ENCODE measurements at places on chromosomes 3 and 15.

- DNase-seq: no peak
Measured at GRCh38 chr3:47932421-47932820, 83.8 kb downstream of the MAP4 start.

DNA sequence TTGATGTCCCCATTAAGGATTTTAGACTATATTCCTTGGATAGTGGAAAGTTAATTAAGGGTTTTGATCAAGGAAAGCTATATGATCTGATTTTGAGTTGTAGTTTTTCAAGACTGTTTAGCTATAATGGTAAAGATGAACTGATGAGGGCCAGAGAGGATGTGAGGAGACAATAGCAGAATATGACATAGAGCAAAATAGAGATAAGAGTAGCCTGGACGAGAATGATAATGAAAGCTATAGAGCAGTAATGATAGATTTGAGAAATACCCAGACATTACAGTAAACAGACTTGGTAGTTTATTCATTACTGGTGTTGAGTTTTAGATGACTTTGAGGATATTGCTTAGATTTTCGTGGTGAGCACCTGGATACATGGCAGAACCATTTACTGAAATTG lies 3.8 kb downstream of the SUCNR1 start:
- DNase-seq: no peak

DNA sequence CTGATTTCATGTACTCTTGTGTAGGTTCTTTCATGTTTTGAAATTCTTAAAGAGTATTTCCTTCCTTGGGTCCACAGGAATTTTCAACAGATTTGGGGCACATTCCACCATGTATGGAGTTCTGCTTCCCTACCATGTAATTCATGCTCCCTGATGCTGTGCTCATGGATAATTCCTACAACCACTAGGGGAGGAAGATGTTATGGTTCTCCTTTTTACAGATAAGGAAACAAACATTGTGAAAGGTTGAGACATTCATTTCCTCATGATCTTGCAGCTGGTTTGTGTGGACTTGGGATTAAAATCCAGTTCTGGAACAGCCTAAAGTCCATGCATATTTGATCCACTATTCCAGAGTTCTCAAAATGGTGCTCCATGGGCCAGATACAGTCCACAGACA lies 174.9 kb upstream of the FRMD4B start:
- DNase-seq: no peak

DNA sequence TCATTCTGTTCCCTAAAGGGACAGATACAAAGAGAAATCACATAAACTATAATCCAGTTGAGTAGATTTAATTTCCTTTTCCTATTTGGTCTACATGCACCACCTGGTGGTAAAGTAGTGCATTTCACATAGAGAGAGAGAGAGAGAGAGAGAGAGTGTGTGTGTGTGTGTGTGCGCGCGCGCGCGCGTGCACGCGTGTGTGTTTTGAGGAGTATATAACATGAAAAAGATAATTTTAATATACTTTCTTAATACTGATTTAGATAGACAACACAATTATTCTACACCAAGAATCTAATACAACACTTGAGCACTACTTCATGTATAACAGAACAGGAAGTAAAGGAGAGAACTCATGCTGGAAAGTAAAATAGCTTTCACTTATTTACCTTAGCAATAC lies 1.1 kb upstream of the FGF7 start:
- peak; percentile 57 for DNase-seq

GRCh38 chr3:40432793-40433192 lies 24.3 kb upstream of the RPL14 start:
- DNase-seq: no peak

GRCh38 chr3:119608405-119609000 lies 10.8 kb downstream of the PLA1A start:
- no peak for DNase-seq

GRCh38 chr3:36496684-36497633 lies 116.7 kb downstream of the STAC start:
- no peak for DNase-seq

DNA sequence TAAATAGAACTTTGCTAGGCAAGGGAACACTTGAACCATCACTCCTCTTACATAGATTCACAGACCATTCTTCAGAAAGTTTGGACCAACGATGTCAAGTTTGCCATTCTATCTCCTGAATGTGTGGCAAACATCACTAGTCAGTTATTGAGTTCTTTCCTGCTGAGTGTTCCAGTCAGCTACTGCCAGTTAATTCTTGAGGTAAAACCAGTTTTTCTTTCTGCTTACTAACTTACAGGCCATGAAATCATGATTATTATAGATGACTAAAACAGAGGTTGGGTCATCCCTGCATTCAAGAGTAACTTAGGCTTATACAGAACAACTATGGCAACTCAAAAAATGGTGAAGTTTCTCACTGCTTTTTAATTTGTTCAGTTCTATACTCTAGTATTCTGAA lies 88.2 kb downstream of the AP4E1 start:
- DNase-seq: no peak

DNA sequence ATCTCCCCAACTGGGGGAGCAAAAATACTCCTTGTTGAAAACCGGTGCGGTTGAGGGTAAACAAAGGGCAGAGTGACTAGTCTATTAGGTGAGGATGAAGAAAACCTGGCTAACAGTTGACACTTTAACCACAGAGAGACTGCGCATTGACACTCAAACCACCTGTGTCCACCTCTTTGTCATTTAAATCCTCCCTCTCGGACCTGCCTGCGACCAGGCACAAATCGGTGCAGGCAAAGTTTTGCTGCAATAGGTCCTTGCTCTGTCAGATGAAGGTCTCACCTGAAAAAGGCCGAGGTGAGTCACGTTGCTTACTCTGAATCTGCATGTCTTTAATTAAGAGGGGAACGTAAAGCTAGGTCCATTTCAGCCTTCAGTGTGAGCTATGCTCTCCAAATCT lies 494.1 kb upstream of the DPPA4 start:
- no peak for DNase-seq

DNA sequence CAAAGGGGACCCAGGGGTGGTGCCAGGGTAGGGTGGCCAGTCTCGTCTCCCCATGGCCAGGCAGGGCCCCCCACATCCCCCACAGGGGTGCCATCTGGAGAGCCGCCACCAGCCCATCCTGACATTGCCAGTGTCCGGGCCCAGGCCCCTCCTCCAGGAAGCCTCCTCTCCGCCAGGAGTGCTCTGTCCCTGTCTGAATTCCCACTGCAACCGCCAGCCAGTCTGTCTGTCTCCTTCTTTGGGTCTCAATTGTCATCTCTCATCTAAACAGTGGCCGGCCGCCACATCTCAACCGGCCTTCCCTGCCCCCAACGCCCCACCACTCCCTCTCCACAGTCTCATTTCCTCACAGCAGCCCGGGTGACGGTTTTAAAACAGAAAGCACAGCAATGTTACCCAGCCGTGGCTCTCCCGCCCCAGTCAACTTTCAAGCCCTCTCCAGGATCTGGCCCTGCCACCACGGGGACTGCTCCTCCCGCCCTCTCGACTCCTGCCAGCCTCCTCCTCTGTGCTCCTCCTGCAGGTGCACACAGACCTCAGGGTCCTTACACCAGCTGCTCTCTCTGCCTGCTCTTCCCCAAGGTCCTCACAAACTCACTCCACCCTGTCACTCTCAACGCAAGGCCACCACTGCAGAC lies 57.0 kb downstream of the IQSEC1 start:
- DNase-seq: peak; percentile 73

DNA sequence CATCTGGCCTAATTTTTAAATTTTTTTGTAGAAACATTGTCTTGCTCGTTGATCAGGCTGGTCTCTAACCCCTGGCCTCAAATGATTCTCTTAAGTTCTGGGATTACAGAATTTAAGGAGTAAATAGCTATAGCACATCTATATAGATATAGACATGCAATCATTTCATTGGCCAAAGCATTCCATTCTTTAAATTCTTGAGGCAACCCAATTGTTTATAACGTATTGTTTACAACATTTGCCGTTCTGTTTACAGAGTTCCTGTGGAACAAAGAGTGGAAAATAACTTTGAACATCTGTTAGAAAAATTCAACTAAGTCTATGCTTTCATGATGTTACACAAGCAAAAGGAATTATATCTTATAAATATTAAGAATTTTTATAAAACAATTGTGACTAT lies 205.2 kb upstream of the ROBO2 start:
- no peak for DNase-seq

DNA sequence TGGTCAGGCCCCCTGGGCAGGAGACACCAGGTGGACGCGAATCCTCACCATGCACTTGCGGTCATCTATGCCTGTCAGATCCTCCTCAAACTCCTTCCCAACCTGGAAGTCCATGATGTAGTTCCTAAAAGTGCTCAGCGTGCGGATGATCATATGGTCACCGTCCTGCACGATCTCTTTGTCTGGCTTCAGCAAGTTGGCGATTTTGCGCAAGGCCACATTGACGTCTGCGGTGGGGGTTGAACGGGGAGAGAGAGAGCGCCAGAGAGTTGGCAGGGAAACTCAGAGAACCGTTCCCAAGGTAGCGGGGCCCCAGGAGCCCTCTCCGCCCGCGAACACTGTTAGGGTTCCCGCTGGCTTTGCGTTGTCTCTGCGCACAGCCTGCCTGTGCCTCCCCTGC lies 809 bp downstream of the RBP1 start:
- no peak for DNase-seq

DNA sequence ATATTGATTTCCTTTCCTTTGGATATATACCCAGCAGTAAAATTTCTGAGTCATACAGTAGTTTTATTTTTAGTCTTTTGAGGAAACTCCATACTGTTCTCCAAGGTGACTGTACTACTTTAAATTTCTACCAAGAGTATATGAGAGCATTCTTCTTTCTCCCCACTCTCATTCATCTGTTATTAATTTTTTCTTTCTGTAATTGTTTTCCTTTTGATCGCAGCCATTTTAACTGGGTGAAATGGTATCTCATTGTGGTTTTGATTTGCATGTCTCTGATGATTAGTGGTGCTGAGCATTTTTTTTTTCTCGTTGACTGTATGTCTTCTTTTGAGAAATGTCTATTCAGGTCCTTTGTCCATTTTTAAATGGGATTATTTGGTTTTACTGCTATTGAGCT lies 18.3 kb upstream of the VGLL3 start:
- no peak for DNase-seq

DNA sequence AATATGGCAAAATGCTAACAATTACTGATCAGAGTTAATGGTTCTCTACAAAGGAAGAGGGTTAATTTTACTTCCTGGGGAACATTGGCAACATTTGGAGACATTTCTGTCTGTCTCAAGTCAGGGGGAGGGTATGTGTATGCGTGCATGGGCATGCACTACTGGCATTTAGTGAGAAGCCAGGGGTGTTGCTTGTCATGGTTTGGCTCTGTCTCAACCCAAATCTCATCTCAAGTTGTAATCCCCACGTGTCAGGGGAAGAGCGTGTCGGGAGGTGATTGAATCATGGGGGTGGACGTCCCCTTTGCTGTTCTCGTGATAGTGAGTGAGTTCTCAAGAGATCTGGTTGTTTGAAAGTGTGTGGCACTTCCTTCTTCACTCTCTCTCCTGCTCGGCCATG lies 28.3 kb upstream of the TNIK start:
- DNase-seq: no peak

GRCh38 chr15:90807074-90807785 lies 61.2 kb upstream of the FURIN start:
- no peak for DNase-seq

DNA sequence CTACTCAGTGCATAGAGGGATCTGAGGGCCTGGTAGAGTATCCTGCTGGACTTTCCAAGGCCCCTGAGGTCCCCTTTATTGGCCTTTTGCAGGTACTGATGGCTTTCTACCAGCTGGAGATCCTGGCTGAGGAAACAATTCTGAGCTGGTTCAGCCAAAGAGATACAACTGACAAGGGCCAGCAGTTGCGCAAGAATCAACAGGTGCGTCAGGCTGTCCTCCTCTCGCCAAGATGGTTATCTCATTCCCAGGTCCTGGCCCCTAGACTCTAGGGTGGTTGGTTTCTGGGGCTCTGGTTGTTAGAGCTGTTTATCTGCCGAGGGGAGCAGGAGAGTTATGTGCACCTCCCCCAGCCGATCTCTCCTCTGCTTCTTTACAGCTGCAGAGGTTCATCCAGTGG lies 9.3 kb downstream of the EIF2B5 start:
- DNase-seq: no peak

GRCh38 chr15:35630532-35630931 lies 84.6 kb upstream of the DPH6 start:
- DNase-seq: no peak

- DNase-seq: no peak
Measured at GRCh38 chr3:116118475-116119169, 326.7 kb downstream of the LSAMP start.

DNA sequence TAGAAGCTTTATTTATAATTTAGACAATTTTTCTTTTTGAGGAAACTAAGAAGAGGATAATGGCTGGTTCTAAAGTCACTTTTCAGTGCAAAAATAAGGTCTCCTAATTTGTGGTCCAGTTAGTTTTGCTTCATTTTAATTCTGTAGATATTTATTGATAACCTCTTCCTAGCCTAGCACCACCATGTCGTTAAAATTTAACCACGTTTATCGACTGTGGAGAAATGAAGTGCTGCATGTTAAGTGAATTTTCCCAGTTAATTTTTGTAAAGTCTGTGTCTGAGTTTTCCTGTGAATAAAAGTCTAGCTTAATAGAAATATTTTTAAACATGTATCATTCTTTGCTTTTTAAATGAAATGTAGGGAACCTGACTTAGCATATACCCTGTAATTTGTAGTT lies 16.7 kb downstream of the LRRC28 start:
- no peak for DNase-seq

GRCh38 chr3:170632780-170633179 lies 46.9 kb upstream of the SLC7A14 start:
- DNase-seq: no peak

DNA sequence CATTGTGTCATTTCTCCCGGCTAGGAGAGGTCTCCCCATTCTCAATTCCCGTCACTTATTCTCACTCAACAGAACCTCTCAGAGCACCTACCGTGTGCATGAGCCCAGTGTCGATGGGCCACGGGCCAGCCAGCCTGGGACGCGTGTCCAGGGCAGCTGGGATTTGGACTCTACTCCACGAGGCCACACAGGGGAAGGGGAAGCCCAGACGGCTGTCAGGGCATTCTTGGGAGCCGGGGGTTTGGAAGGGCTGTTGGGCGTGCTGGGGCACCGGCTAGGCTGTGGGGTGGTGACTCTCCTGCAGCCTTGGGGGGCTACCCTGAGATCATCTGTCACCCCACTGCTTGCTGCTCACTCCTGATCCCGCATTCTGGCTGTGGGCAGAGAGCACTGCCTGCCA lies 41.7 kb upstream of the PCSK6 start:
- DNase-seq: no peak

GRCh38 chr3:10726787-10727186 lies 89.2 kb upstream of the SLC6A11 start:
- no peak for DNase-seq

GRCh38 chr15:51363383-51363782 lies 21.9 kb downstream of the GLDN start:
- DNase-seq: no peak

DNA sequence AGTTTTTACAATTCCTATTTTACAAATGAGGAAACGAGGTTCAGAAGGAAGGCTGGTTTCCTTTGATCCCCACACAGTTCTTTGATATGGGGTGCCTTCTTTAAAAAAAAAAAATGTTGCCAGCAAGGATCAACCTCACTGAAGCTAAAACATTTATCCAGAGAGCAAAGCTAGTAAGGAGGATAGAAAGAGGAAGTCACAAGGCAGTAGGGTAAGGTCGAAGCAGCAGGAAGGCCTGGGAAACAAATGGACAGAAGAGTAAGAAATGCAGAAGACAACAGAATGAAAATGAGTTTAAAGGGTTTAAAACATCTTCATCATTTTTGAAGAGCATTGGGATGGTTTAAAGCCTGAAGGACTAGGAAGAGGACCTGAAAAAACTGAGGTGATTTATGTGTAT lies 30.6 kb upstream of the CP start:
- DNase-seq: no peak

GRCh38 chr3:142244056-142244455 lies 18.7 kb upstream of the GK5 start:
- no peak for DNase-seq

GRCh38 chr3:10437272-10437994 lies 68.0 kb downstream of the ATP2B2 start:
- DNase-seq: peak; percentile 82
